ENCODE measurements at places on chromosomes 1 and 21.

DNA sequence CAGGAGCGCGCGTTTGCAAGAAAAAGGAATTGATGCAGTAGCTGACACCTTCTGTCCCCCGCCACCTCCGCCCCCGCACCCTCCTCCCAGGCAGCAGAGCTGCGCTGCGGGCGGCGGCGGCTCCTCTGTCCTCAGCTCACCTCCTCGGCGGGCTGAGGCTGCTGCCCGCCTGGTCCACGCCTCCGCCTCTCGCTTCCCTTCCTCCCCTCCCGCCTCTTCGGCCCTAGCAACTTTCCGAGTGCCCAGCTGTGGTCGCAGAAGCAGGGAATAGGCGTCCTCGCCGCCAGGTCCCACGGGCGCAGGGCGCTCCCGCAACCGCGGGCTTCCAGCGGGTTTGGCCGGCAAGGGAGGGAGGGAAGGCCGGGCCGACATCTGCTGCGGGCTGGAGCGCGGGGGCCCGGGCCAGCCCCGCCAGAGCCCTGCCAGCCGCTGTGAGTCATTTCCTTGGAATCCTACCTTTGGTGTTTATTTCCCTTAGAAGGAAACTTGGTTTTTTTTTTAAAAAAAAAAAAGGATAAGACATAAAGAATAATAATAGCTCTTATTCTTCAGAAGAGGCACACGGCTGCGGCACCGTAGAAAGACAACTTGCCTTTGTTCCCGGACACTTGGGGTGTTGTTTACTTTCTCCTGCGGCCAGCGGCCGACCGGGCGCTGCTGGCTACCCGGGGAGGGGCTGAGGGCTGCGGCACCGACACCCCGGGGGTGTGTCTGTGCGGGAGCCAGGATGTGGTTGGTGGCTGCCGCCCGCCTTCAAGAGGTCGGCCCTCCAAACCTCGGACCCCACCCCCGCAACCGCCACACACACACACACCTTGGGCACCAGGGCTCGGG, 1.1 kb downstream of the SERTAD4 start:
- DNase-seq = no peak

- DNase-seq = no peak
These were observed 372.6 kb downstream of the AGBL4 start for GRCh38 chr1:49651136-49651535.

GRCh38 chr1:210455840-210456603, 127.3 kb downstream of the HHAT start:
- no peak for DNase-seq

DNA sequence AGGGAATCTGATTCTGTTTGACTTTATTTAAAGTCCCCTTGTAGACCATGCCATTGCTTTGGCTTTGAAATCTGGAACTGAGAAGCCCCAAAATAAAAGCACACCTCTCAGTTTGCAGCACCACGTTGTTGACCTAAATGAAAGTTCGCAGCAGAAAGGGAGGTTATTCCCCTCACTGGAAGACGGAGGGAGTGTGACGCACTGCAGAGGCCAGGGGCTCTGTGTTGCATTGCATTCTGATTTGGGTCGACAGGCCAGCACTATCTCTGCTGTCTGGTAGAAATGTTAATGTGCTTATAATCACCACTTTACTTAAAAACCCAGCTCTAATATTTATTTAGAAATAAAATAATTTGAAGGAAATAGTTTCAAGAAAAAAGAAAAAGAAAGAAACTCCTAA, 675.2 kb upstream of the NR5A2 start:
- no peak for DNase-seq

Data from HFF-Myc (cell line).